ENCODE measurements at places on chromosomes 3 and 15.

- DNase-seq: no peak
Observed at GRCh38 chr15:74167891-74168331, 5.6 kb upstream of the ISLR start.

DNA sequence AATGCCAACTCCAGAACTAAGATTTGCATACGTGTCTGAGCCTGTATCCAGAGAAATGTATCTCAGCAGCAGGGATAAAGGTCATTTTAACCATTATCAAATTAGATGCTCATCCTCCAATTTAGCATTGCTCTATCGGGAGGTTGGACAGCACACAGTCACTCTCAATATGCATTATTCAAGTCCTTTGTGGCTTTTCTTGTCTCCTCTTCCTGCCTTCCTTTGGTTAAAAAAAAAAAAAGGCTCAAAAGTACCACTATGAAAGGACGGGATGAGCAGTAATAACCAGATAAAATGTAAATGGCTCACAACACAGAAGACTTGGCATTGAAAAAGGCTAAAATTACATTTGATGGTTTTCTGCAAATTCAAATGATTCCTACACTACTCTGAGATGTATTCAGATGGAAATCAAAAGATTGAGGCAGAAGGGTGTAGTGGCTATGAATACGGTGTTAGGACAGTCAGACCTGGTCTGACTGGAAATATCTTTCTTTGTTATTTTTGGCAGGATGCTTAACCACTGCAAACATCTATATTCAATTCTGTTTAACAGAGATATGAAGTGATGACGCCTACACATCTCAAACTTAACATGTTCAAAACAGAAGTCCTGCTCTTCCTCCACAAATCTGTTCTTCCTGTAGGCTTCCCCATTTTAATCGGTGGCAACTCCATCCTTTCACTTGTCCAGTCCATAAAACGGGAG lies 109.6 kb downstream of the ADAMTS9 start:
- no peak for DNase-seq

DNA sequence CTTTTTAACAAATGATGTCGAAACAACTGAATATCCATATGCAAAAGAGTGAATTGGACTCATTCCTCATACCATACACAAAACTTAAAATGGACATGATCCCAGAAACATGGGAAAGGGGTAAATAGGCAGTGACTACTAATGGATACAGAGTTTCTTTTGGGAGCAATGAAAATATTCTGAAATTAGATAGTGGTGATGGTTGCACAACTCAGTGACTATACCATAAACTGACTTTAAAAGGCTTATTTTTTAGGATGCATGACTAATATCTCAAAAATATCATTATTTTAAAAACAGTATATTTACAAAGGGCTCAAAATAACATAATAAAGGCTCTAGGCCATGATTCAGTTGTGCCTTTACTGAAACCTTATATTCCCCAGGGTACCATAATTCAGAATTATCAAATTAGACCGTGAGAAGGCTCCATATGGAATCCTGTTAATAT lies 16.3 kb upstream of the ATP13A3 start:
- no peak for DNase-seq

DNA sequence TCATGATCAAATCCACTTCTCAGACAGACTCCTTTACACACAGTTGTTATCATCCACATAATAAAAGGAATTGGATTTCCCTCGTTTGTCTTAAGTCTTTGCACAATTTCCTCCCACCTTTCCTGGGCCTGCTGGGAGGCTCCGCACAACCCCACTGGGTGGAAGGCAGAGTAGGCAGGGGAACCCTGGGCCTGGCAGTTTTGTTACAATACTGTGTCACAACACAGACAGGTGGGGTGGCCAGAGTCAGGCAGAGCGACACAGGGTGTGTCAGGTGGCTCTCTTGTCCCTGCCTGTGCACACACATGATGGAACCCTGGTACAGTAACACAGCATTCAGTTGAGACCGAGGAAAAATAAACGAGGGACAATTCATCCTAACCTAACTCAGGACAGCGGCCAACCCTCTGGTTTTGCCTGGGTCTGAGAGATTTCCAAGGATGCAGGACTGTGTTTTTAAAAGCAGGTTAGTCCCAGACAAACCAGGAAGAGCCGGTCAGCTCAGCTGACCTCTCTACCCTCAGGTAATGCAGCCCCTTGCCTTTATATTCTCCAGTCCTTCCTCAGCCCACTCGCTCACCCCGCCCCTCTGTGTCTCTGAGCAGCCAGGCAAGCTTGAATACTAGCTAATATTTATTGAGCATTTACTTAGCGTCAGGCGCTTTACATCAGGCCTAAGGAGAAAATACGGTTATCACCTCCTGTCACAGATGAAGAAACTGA lies 8.8 kb upstream of the FAM174B start:
- no peak for DNase-seq

DNA sequence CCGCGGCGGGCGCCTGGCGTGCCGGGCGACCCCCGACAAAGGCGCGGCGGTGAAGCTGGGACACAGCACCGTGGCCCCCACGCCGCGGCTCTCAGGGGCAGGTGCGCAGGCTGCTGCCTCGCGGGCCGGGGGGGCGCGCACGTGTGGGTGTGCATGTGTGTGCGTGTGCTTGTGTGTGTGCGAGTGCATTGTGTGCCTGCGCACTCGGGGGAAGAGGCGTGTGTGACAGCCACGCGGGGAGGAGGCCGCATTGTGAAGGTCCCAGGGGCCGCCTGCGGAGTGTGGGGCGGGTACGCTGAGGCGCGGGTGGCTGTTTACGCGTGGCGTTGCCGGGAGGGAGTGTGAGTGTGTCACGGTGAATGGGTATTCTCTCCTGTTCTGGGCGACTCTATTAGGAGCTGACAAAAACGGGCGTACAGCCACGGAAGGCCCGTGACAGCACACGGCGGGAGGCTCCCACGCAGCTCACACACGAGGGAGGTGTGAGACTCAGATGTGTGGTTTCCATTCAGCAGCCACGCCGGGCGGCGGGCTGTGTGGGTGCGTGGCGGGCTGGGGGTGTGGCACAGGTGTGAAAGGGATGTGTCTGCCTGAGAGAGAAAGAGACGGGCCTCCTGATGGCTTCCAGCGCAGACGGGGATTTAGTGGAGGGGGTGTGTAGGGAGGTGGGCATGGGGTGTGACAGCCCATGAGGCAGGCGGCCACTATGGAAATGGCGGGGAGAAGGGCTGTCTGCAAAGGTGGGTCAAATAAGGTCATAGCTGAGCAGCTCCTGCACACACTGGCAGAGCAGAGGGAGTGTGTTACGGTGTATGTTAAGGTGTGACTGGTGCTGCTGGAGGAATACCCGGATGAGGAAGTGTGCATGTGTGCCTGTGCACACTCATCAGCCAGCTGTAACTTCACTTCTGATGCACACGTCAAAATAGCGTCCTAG lies 750 bp downstream of the PODXL2 start:
- no peak for DNase-seq

GRCh38 chr15:86445579-86446252 lies 366.0 kb downstream of the AGBL1 start:
- no peak for DNase-seq

- no peak for DNase-seq
Observed at GRCh38 chr3:113802795-113803455, 35.7 kb upstream of the GRAMD1C start.

GRCh38 chr15:93973287-93973686 lies 258.1 kb upstream of the MCTP2 start:
- no peak for DNase-seq

DNA sequence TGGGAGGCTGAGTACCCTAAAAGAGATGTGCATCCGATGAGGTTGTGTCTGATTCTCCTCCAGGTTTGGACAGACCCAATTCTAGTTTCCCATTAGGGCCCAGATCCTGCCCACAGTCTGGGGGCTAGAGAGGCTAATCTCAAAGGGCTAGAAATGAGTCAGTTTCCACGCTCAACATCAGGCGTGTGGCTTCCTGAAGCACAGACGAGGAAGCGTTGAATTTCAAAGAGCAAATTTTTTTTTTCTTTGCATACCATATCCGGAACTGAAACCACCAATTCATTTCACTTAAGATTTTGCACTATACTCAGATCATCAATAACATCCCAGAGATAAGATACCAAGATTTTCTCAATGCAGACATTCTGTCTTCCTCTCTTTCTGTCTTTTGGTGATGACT lies 173.8 kb upstream of the BCL6 start:
- no peak for DNase-seq

GRCh38 chr3:188194332-188194731 lies 40.4 kb downstream of the LPP start:
- DNase-seq: no peak

DNA sequence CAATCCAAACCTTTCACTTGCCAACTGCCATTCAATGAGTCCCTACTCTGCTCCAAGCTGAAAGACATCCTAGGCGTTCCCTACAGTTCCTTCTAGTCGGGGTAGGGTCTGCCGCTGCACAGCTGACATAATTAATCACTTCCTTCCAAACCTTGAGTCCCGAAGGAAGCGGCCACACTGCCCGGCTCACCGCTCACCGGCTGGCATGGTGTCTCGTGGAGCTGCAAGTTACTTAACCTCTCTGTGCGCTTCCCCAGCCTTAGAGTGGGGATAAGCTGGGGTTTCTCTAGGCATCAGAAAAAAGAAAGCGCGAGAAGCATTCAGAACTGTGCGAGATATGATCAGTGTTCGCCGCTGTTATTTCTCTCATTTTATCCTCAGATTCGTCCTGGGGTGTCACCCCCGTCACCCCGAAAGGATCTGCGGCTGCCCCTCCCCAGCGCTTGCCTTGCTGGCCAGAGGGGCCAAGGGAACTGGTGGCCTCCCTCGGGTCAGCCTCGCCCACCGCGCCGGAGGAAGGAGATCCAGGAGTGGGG lies 748 bp downstream of the MRPS25 start:
- DNase-seq: peak; percentile 39

DNA sequence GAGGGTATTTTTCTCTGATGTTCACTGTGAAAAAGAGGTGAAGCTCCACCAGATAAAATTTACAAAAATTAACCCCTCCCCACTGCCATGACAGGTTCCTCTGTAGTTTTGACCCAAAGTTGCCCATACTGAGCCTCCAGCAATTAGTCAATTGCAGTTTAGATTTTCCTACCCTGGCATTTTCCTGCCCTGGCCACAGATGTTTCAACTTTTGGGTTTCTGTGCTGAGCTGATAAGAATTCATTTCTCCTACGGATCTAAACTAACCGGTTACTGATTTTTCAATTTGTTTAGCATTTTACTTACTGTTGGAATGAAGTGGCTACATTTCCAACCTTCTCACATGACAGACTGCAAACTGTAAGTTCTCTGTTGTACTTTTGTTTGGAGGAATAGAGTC lies 1346.1 kb upstream of the EPHA6 start:
- no peak for DNase-seq

All from AG10803 (cell line).